Activated T-cell treated with anti-CD3 and anti-CD28 coated beads for 48 hours (primary cell): ENCODE measurements at places on chromosomes 3 and 15.

DNA sequence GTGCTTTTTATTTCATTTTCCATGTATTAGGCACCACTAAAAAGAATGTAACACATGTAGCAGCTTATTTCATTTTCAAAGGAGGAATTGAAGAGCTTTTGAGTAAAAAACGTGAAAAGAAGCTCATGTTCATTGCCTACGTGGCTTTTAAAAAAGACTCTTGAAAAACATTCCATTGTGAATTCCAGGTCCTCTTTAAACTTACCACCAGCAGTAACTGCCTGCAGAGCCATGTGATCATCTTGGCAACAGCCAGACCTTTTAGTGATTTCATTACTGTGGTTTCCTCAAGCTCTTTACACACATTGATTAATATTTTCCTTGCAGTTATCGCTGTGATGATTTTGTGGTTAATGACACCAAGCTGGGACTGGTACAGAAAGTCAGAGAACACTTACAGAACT, 43.8 kb upstream of the FBXL22 start:
- DNase-seq: no peak

- DNase-seq: no peak
Measured at GRCh38 chr3:194688946-194689345, 3.3 kb downstream of the FAM43A start.

- no peak for DNase-seq
Measured at GRCh38 chr15:85913461-85913860, 118.7 kb upstream of the KLHL25 start.

DNA sequence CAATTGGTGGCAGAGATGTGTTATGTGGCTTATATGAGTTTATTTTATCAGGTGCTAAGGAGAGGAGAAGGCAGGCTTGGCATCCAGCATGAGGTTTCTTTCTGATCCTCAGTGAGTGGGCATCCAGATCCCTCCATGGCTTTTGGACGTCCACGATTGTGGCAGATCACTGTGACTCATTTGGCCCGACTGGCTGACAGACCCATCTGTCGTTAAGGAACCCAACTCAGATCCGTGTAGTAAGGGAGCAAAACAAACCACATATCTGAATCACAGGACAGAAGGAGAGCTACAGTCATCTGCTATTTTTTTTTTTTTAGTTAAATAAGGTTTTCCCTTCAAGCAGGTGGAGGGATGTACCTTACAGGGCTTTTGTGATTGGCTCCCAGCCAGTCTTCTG, 197.0 kb upstream of the KCNH8 start:
- DNase-seq: no peak

GRCh38 chr15:99120050-99120777, 15.3 kb downstream of the SYNM start:
- DNase-seq: no peak

GRCh38 chr3:5134019-5134391, 11.9 kb downstream of the ARL8B start:
- no peak for DNase-seq

GRCh38 chr15:76178296-76179000, 118.7 kb downstream of the TMEM266 start:
- DNase-seq: no peak

DNA sequence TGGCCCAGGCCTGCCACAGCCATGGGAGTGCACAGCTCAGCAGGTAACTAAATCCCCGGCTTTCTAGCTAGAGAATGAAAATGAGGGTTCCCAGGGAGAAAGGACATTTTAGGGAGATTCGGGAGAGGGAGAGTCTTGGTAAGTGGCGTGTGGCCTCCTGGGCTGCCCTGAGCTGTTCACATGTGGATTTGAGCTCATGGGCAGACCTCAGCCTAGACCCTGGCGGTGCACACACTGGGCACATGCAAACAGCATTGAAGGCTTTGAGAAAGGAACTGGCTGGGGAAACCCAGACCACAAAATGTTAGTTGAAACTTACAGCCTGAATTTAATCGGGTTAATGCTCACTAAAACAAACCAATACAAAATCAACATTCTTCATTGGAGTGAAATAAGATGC, 72.4 kb downstream of the TFRC start:
- no peak for DNase-seq

- no peak for DNase-seq
Measured at GRCh38 chr15:42820811-42821210, 83.9 kb upstream of the CDAN1 start.

GRCh38 chr3:27464646-27465045, 19.5 kb downstream of the SLC4A7 start:
- DNase-seq: no peak
